Hair follicle dermal papilla cell (primary cell): ENCODE measurements at places on chromosomes 12 and 14. TPM values are rescaled to one million over a fixed set of nuclear protein-coding genes. Genes with fewer than 3 reads are reported as not detected.

Gene MYH7
- total RNA-seq, result not detected in 2 replicates

Gene DDX54
- 42.8 and 45.2 TPM in 2 replicates for total RNA-seq

Gene DDN
- 0.12 and 0.16 TPM in 2 replicates for total RNA-seq

Gene GZMH
- total RNA-seq, result not detected in 2 replicates

Gene LMNTD1
- total RNA-seq, result 0.16 and 0.85 TPM in 2 replicates

Gene RIMBP2
- under 0.01 and 0.16 TPM in 2 replicates for total RNA-seq

Gene CACNA2D4
- 0.36 and 1.3 TPM in 2 replicates for total RNA-seq

Gene C12orf56
- total RNA-seq, result 0.12 and 0.49 TPM in 2 replicates

Gene TSHR
- 2.3 and 3.4 TPM in 2 replicates for total RNA-seq

Gene TBC1D30
- 0.12 and 0.32 TPM in 2 replicates for total RNA-seq

Gene STRN3
- total RNA-seq, result 57.8 and 61.8 TPM in 2 replicates

Gene SOAT2
- 0.49 TPM in 1 of 2 replicates, not detected in the other for total RNA-seq
